ENCODE measurements at places on chromosomes 5 and 9.
A peak's percentile ranks its signal among the peaks of the same experiment; 100 is the strongest.

- DNase-seq: no peak
Observed at GRCh38 chr9:16401701-16402100, 468.8 kb downstream of the BNC2 start.

DNA sequence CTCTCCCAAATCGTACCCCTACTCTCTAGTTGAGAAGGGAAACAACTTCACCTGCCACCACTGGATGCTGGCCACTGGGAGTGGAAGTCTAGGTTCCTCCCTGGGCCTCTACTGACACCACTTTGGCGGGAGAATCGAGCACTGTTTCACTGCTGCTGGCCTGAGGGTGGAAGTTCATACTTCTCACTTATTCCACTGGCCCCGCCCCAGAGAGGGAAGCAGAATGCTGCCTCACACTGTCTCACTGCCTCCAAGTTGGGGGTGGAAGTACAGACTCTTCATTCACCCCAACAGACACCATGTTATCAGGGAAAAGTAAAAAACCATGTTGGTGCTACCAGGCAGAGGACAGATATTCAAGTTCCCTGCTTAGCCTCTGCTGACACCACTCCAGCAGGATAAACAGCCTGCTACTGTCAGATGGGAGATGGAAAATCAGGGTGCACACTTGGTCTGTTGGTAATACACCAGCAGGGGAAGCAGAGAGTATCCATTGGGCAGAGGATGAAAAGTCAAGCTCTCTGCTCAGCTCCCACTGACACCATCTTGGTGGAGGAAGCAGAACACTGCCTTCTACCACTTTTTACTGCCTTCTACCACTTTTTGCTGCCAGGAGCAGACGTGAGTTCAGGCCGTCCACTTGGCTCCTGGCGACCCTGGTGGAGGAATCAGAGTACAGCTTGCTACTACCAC lies 159.4 kb downstream of the SIL1 start:
- DNase-seq: no peak

GRCh38 chr9:75712700-75713099 lies 177.8 kb upstream of the PCSK5 start:
- DNase-seq: no peak

DNA sequence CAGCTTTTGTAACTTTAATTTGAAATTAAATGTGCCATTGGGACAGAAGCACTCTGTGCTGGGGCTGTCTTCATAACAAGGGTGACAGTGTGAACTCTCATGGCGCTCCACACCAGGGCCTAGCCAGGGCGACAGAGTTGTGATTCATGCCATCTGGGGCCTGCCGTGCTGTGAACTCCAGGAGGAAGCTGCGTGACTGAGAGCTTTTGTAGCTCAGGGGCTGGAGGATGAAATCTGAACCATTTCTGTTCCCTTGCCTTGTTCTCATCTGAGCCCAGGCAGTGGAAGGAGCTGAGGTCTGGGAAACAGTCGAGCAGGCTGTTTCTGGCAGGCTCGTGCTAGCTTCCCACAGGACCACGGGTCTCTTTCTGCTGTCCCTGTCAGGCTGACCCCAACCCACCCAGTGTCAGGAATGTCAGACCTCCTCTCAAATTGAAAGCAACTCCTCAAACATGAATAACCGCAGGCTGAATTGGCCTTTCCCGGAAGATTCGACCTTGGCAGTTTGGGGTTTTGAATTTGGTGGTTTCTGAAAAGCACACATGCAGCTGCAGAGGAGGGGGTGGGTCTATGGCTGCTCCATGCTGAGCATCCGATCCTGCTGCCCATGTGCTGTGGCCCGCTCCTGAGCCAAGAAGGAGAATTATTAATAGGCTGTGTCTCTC lies 69.2 kb upstream of the RPS23 start:
- DNase-seq: no peak

- DNase-seq: no peak
Observed at GRCh38 chr5:172664018-172664417, 23.0 kb downstream of the NEURL1B start.

DNA sequence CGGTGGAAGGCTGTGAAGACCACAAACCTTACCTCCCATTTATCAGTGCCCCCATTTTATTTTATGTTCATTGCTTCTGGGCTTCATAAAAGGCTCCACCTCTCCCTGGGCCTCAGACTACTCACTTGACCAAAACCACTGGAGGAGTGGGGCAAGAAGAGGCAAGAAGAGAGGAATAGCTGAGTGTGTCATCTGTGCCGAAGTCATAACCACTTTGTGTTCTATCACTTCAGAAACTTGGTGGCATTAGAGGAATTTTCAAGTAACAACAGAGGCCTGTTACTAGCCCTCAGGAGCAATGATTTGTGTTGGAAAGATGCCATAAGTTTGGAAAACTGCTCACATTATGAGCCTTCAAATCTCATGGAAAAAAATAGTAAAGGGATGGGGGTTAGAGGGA lies 88.7 kb upstream of the PIK3R1 start:
- no peak for DNase-seq

GRCh38 chr9:133103183-133103986 lies 17.7 kb downstream of the RALGDS start:
- DNase-seq: no peak

- DNase-seq: no peak
Observed at GRCh38 chr9:32502464-32502863, 23.5 kb downstream of the RIGI start.

GRCh38 chr5:173823721-173824567 lies 64.2 kb upstream of the CPEB4 start:
- DNase-seq: no peak

DNA sequence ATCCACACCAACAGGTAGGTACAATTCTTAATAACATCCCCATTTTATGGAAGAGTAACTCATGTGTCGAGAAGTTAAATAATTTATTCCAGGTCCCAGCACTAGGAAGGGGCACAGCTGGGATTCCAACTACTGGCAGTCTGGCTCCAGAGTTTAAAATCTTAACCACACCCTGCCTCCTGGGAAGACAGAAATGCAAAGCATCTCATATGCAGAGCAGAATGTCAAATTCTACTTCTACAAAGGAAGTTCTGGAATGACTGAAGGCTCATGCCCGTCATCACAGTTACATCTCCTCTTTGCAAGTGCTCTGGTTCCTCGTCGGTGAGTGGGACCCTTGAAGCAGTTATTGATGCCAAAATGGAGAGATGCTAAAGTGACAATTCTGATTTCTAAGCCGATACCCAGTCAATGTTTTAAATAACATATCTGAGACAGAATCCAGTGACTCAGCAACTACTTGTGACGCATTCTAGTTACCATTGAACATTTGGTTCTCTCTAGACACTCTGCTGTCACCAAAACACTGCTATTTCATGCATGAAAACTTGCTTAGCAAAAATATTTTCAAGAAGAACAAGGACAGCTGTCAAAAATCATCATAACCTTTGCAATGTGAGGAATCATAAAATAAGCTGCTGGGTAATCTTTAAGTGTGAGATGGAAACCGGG lies 412.7 kb downstream of the CTNND2 start:
- DNase-seq: no peak

- DNase-seq: no peak
Observed at GRCh38 chr9:35718721-35719511, 13.1 kb downstream of the TLN1 start.

GRCh38 chr9:128162215-128163026 lies 2.4 kb downstream of the BBLN start:
- no peak for DNase-seq

GRCh38 chr5:153373130-153373498 lies 117.4 kb upstream of the GRIA1 start:
- no peak for DNase-seq

- no peak for DNase-seq
Observed at GRCh38 chr9:81103597-81104471, 585.5 kb downstream of the TLE1 start.

GRCh38 chr5:125210242-125210947 lies 464.0 kb upstream of the ZNF608 start:
- DNase-seq: no peak

- peak; percentile 37 for DNase-seq
Observed at GRCh38 chr5:180830253-180831138, 27.9 kb upstream of the MGAT1 start.

- no peak for DNase-seq
Observed at GRCh38 chr5:110651507-110651906, 75.0 kb downstream of the TMEM232 start.

DNA sequence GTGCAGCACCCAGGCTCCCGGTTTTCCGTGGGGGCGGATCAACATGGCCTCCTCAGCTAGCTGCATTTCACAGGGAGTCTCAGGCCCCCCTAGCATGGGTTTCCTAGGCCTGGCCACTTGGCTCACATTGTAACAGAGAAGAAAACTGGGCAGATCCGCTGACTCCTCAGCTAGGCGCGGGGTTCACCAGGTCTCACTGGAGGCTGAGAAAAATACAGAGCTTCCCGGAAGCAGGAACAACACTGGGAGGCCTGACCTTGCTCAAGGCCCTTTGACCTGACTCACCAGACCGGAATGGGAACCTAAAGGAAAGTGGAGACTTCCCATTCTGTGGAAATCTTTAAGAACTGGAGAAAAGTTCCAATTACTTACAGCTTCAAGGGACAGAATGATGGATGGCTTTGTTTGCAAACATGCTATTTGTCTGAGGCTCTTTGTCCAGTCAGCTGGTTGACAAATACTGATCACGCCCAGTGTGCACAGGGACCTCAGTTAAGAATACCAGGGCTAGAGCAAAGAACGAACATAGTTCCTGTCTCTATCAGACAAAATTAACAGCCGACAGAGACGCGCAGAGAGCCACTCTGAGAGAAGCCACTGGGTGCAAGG lies 88.7 kb upstream of the LRRTM2 start:
- DNase-seq: no peak

GRCh38 chr5:35038891-35039290 lies 8.9 kb downstream of the AGXT2 start:
- no peak for DNase-seq

DNA sequence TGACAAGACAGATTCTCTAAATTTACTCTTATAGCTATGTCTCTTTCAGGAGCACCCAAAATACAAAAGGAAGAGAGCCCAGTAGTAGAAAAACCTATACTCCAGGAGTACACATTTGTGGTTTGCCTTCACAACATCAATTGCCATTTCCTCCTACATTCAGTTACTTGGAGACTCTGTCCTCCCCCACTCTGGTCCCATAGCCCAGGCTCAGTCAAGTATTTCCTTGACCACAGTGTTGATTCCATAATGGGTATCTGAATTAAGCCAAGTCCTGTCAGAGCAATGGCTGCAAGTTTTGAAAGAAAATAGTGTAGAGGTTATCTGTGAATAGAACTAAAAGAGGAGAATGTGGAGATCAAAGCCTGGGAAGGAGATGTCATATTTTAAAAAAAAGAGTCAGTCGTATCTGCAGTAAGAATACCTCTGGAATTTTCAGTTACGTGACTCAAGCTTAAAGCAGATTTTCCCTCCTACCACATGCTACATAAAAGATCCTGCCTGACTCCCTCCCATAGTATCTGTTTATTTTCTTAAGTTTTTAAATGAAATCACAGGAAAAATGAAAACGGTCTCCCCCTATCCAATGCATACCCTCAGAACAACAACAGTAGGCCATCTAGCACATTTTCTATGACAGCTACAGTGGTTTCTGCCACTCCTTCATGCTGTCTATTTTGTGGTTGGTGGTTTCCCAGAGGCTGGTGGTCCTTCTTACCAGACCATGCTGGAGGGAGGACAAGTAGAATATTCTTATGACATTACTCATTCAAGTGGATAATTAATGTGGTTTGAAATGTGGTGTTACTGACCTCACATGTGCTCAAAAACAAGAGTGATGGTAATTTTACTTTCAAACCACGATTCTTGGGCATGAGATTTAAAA lies 249.7 kb upstream of the TMEM161B start:
- DNase-seq: no peak

- DNase-seq: no peak
Observed at GRCh38 chr5:78008356-78008967, 232.3 kb upstream of the TBCA start.

DNA sequence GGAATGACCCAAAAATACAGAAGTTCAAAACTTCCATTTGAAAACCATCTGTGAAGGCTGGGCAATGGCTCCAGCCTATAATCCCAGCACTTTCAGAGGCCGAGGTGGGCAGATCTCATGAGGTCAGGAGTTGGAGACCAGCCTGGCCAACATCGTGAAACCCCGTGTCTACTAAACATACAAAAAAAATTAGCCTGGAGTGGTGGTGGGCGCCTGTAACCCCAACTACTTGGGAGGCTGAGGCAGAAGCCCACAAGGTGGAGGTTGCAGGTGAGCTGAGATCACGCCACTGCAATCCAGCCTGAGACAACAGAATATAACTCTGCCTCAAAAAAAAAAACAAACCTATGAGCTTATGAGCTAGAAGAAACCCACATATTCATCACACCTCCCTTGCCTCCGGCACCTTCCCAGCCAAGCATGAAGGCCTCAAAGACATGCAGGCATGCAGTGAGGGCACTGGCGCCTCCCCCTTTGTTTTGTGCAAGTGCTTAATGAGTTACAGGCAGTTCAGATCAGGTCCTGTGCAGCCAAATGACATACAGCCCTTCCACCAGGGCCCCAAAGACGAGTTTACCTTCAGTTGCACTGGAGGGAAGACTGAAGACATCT lies 9.9 kb downstream of the HNRNPH1 start:
- no peak for DNase-seq

- DNase-seq: no peak
Observed at GRCh38 chr9:135945969-135946368, 15.2 kb downstream of the UBAC1 start.

GRCh38 chr5:172322028-172322965 lies 38.7 kb upstream of the UBTD2 start:
- no peak for DNase-seq

GRCh38 chr9:90054810-90055209 lies 450.0 kb downstream of the GADD45G start:
- DNase-seq: no peak

GRCh38 chr5:175655411-175655810 lies 2.5 kb upstream of the HRH2 start:
- no peak for DNase-seq

DNA sequence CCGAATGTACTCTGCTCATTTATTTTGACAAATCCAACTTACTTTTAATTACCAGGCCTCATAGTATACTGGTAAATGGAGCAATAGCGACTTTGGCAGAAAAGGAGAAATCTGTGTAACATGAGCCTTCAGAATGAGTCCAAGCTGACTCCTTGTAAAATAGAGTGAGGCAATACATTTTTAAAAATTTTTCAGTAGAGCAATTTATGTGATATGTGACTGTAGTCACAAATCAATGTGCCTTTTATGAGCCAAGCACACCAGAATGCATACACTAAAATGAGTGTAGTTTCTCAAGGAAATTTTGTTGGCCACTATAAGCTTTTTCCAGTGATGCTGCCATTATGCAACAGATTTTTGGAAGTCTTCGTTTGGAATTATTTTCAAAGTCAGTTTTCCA lies 73.8 kb downstream of the SNCAIP start:
- DNase-seq: no peak

- DNase-seq: no peak
Observed at GRCh38 chr5:457195-457961, 14.4 kb downstream of the EXOC3 start.

- no peak for DNase-seq
Observed at GRCh38 chr9:122016744-122017143, 76.4 kb downstream of the TTLL11 start.

- DNase-seq: no peak
Observed at GRCh38 chr5:95715799-95716461, 15.2 kb upstream of the RHOBTB3 start.

All from esophagus squamous epithelium (tissue), 5 donors.